ENCODE measurements at places on chromosomes 3 and 15.

DNA sequence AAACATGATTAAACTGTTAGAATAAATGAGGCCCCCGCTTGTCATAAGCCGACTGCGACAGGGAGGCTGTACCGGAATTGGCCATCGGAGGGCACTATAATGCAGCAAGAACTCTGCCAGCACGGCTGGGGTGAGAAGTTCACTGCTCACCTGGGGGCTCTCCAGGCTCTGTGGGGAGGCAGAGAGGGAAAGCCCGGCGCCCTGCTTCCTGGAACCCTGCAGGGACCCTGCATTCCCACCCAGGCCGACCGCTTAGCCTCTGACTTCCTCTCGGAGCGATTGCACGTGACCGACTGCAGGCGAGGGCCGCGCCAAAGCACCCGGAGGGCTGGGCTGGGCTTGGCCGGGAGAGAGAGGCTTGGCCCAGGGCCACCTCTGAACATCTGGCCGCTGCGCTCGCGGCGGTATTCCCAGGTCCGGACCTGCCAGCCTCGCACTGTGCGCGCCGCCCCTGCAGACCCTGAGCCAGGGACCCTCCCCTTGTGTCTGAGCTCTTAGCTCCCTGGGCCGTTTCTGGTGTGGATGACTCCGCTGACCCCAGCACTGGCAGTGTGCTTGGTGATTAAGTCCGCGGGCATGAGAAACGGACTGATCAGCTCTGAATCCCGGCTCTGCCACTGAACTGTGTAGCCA lies 26.2 kb downstream of the DRD3 start:
- peak; percentile 78 for DNase-seq

GRCh38 chr3:119376758-119377157 lies 82.6 kb downstream of the ARHGAP31 start:
- no peak for DNase-seq

DNA sequence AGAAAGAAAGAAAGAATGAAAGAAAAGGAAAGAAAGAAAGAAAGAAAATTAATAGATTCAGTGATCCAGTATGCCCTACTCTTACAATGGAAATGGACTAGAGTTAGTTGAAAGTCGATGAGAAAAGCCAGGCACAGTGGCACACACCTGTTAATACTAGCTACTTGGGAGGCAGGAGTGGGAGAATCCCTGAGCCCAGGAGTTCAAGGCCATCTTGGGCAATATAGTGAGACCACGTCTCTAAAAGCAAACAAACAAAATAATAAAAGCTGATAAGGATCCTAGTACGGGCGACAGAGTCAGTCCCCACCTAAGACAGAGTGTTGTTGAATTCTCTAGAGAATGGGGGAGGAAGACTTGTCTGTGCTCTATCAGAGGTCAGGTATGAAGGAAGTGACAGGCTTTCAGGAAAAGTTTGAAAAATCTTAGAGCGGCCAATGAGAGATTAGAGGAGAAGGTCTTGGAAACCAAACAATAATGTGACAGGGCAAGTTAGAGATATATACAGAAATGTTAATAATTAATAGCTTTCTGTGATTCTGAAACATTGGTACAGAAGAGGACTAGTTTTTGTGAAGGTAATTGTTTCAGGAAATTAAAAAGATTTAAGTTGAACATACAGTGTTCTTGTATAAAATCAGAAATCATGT lies 117.9 kb upstream of the PTX3 start:
- no peak for DNase-seq

- DNase-seq = no peak
Measured at GRCh38 chr15:79130535-79131130, 40.1 kb upstream of the RASGRF1 start.

- DNase-seq = no peak
Measured at GRCh38 chr3:65669163-65669875, 369.4 kb downstream of the MAGI1 start.

DNA sequence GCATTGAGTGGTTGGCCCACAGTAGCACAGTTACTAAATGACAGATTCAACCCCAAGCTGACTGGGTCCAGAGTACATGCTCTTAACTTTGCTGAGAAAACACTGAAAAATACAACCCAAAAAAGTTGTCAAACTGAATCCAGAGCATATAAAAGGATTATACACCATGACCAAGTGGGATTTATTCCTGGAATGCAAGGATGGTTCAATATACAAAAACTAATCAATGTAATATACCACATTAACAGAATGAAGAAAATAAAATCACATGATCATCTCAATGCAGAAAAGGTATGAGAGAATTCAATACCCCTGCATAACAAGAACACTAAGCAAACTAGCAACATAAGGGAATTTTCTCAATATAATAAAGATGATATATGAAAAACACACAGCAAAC lies 98.5 kb downstream of the STAG1 start:
- no peak for DNase-seq

DNA sequence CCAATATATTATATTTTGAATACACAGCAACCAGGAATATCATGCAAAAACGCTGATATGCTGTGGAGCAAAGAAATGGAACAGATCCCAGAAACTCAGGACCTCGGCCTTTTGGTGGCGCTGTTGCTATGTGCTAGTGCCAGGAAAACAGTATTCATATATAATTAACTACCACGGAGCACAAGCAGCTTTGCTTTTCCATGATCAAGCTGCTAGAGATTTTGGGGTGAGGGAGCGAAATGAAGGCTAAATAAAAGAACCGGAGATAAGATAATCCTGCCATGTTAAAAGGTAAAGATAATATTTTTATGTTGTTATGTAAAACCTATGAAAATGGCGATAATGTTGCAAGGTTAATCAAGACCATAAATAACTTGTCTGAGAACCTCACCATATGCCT lies 157.7 kb upstream of the FAM3D start:
- no peak for DNase-seq

DNA sequence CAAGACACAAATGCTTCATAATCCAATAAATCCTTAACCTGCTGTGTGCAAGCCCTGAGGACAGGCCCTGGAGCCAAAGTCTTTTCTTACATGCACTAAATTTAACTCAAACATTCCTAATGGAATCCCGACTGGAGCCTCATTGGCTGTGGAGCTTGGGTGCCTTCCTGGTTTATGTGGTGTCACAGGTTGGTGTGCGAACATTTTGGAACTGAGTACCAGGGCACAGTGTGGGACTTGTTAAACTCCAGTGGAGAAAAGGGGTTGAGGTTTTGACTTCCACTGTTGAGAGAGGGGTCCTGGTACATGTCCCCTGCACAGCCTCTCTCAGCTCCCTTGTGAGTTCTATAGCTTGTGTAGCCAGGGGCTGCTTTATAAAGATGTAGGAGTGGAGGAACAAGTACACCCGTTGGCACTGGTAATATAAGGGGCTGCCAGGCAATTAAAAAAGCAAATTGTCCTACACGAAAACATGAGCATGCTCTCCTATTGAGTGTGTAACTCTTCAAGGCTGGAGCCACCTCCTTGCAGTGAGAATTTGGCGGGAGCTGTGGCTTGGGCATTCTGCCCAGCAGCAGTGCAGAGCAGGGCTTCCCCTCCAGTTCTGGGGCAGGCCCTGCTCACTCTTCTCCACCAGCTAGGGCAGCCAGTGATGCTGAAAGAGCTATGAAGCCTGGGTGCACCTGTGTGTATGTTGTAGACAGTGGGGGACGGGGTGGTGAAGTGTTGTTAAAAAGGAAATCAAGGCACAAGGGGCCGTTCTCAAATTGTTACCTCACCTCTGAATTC lies 218.1 kb downstream of the CLSTN2 start:
- no peak for DNase-seq

DNA sequence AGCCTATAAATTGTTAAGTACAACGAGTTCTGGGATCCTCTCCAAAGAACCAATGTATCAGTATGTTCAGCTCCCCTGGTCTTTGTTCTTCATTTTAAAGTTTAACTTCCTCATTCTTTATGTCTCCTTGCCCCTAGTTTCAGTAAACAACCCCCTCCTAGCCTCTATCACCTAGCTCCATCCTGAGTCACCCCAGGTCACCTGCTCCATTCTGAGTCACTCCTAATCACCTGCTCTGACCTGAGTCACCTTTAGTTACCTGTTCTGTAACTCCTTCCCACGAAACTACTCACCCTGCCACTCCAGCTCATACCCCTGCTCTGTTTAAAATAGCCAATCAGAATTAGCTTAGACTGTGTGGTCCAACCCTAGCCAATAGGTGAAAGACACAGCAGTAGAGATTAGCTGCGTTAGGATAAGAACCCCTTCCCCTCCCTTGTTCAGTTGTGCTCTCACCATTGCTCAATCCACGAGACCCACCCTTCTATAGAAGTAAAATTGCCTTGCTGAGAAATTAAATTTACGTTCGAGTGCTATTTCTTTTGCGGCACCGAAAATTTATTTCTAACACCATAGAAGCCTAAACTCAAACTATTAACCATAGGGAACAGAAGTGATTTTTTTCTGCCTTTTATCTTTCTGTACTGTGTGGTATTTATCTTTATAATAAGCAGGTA lies 245.0 kb upstream of the ADAMTS9 start:
- DNase-seq = no peak

DNA sequence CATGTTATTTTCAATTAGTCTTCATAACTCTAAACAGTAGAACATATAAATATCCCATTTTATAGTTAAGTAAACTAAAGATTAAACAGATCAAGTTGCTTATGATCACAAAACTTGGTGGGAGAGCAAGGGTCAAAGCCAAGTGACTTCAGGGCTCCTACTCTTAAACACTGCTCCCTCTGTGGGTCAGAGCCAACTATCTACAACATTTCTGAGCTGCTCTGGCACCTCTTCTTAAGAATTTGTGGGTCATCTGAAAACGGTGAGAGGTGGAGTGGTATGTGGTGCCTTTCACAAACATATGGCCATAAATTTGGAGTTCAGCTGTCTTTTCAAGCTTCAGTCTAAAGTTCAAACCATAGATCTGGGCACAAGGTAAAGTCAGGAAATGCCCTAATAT lies 10.9 kb downstream of the ATG3 start:
- no peak for DNase-seq

- DNase-seq = no peak
Measured at GRCh38 chr3:109132801-109133473, 3.6 kb upstream of the C3orf85 start.

- DNase-seq = no peak
Measured at GRCh38 chr3:134485075-134485717, 589 bp downstream of the ANAPC13 start.

- DNase-seq = no peak
Measured at GRCh38 chr3:127250032-127250431, 37.8 kb downstream of the PRR20G start.

DNA sequence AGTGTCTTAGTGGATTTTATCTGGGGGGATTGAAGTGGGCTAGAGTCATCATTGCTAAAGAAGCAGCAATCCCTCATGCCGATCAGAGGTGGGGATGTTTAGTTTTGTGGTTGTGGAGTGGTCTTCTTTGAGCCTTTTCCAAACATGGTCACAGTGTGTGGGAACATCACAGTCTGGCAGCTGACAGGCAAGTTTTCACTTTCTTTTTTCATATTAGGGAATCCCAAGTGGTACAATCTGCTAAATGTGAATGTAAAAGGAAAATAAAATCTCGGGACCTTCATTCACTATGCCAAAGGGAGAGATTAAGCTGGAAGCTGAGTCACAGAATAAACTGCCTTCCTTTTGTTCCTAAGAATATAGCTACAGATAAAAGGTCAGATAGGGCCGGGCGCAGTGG lies 10.4 kb upstream of the CX3CR1 start:
- no peak for DNase-seq

- DNase-seq = peak; percentile 52
Measured at GRCh38 chr15:99104788-99105513, at the start of gene SYNM. SYNM (plus strand) TSS chr15:99105080; CDS start chr15:99105200, 120 bp downstream.

DNA sequence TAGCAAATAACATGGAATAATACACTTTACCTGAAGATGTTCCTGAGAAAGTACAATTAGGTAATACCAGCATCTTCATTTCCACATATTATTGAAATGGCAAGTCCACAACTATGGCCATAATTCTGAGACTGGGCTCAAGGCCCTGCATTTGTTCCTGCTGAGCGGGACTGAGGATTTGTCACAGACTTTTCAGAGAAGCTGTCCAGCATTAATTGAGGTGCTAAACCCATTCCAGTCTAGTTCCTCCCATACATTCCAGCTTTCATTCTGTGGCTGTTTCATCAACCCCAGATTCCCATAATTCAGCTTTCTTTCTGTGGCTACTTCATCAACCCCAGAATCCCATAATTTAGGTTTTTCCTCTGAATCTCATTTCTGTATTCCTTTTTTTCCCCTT lies 293.4 kb upstream of the GBE1 start:
- no peak for DNase-seq

DNA sequence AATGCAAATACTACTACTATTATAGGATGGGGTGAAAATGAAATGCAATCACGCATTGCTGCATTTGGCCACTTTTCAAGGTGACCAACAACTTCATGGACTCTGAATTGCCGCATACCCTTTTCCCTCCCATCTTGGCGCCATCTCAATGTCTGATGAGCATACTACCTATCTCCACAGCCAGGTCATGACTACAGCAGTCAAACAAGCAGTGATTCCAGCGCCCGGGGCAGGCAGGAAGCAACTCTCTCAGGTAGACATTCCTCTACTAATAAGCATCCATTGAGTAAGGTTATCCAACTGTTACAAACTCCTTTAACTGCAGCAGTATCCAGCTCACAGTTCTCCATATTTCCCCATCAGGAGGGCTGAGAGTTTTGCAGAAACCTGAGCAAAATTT lies 155.4 kb downstream of the ADAMTS17 start:
- DNase-seq = no peak

GRCh38 chr3:190044142-190044541 lies 76.6 kb downstream of the P3H2 start:
- no peak for DNase-seq

GRCh38 chr15:55403531-55403930 lies 4.6 kb downstream of the CCPG1 start:
- no peak for DNase-seq

GRCh38 chr3:72690629-72691028 lies 157.6 kb downstream of the SHQ1 start:
- no peak for DNase-seq

- no peak for DNase-seq
Measured at GRCh38 chr3:178198329-178198728, 337.9 kb upstream of the KCNMB2 start.

- no peak for DNase-seq
Measured at GRCh38 chr3:172709774-172710663, 848 bp downstream of the NCEH1 start.

- peak; percentile 14 for DNase-seq
Measured at GRCh38 chr15:57306161-57306943, 70.0 kb upstream of the CGNL1 start.

GRCh38 chr3:67610458-67610857 lies 44.0 kb downstream of the SUCLG2 start:
- no peak for DNase-seq

All from NCI-H1048 (cell line).